Vagina (tissue), 2 donors: ENCODE measurements at places on chromosomes 3 and 15. TPM values are rescaled to one million over a fixed set of nuclear protein-coding genes. Genes with fewer than 3 reads are reported as not detected.
A peak's percentile ranks its signal among the peaks of the same experiment; 100 is the strongest.

- no peaks in the 10 kb centered on the region for H3K36me3 ChIP-seq
- no peaks in the 10 kb centered on the region for H3K4me1 ChIP-seq
- no peak for DNase-seq
- H3K4me3 ChIP-seq: no peak overlapping the region
- no peaks in the 10 kb centered on the region for H3K27me3 ChIP-seq
Observed at GRCh38 chr15:65632780-65633375, 11.1 kb downstream of the SLC24A1 start.

- H3K4me3 ChIP-seq: no peak overlapping the region
- no peak for DNase-seq
- H3K4me1 ChIP-seq: no peaks in the 10 kb centered on the region
- no peaks in the 10 kb centered on the region for H3K27me3 ChIP-seq
- H3K36me3 ChIP-seq: no peaks in the 10 kb centered on the region
- H3K27ac ChIP-seq: no peak overlapping the region
Observed at GRCh38 chr3:32340039-32340438, 51.6 kb upstream of the CMTM7 start.

GRCh38 chr15:27623560-27624305, 475.4 kb downstream of the OCA2 start:
- no peaks in the 10 kb centered on the region for H3K36me3 ChIP-seq
- no peak overlapping the region for H3K4me3 ChIP-seq
- DNase-seq: no peak
- no peak overlapping the region for H3K27ac ChIP-seq

DNA sequence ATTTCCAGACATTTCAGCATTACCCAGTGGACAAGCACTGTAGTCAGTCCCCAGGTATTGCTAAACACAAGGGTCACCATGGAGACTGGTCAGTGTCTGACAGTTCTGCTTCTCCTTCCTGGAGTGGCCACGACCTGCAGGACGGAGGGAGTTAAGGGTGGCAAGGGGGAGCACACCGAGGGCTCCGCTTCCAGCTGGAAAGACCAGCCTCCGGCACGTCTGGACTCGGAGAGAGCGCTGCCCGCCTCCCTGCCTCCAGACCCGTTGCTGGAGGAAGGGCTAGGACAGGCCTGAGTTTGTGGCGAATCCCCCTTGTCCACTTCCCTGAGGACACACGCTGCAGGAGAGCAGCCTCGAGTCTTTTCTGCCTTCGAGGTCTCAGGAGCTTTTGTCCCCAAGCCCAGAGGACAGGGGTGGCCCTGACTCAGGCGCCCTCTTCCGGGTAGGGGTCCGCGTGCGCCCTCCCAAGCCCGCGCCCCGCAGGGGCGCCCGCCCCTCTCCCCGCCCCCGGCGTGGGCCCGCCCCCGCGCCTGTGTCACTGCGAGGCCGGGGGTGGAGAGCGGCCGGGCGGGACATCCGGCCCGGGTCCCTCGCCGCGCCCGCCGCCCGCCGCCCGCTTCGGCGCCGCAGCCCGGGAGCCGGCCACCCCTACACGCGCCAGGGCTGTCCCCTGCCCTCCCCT, at the start of gene CHST14:
CHST14 (plus strand) TSS at position 562 of the 682 bp plus-strand sequence. CDS start 230 bp downstream, outside the sequence.
- H3K4me3 ChIP-seq: peak within 1 kb of the TSS; percentile 70
- DNase-seq: no peak
- H3K27ac ChIP-seq: peak within 1 kb of the TSS; percentile 89
- peaks cover 34% of the 10 kb centered on the region for H3K4me1 ChIP-seq
- H3K27me3 ChIP-seq: no peaks in the 10 kb centered on the region

DNA sequence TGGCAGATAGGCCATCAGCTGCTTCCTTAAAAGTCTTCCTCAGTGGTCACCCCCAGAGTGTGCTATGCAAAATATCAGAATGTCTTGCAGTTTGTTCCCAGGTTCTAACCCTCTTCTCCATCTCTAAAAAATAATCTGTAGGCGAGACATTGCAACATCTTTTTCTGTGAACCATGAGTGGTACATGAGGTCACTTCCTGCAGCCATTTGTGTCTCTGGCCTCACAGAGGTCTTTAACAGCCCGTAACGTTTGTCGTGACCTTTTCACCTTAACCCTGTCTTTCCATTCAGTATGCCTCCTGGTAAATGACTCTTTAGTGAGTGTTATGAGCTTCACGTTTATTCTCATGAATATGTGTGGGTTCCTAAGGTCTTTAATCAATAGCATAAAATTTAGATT, 145.4 kb downstream of the KLHL25 start:
- H3K36me3 ChIP-seq: peaks cover 24% of the 10 kb centered on the region
- DNase-seq: no peak
- peak overlapping the region; percentile 52 for H3K27ac ChIP-seq
- peaks cover 47% of the 10 kb centered on the region for H3K4me1 ChIP-seq
- no peaks in the 10 kb centered on the region for H3K27me3 ChIP-seq

- no peak overlapping the region for H3K4me3 ChIP-seq
- no peak overlapping the region for H3K27ac ChIP-seq
- H3K36me3 ChIP-seq: no peaks in the 10 kb centered on the region
- H3K4me1 ChIP-seq: no peaks in the 10 kb centered on the region
Observed at GRCh38 chr15:38547255-38547997, 17.2 kb downstream of the RASGRP1 start.

DNA sequence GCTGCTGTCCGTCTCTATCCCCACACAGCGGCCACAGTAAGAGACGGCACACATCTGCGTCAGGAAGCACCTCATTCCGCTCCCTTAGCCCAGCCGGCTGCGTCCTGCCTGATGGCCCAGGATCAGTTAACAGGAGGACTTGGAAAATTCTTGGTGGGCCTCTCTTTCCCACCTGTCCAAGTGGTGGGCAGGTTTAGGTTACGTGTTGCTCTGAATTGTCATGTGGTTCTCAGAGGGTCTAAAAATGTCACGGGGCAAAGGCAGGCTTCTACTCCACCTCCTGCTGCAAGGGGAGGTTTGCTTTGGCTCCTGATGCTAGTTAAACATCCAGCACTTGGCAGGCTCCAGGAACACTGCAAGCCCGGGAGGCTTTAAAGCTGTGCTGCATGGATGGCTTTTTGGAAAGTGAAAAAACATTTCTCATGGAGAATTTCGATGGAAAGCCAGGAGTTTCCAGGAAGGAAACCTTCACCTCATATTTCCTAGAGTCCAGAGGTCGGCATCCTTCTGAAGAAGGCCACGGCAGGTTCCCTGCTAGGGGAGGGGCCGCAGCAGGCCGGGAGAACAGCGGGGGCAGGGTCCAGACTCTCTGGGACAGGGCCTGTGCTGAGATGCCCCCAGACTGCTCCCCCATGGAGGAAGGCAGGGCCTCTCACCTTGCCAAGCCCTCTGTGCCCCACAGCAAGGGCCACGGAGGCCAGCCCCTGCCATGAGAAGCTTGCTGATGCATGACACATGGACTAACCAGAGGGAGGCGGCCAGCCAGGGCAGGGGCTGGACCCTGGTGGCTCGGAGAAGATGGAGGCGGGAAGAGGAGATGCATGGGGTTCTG, 10.8 kb downstream of the CTSH start:
- H3K27me3 ChIP-seq: no peaks in the 10 kb centered on the region
- H3K36me3 ChIP-seq: no peaks in the 10 kb centered on the region
- peak overlapping the region; percentile 51 for H3K27ac ChIP-seq
- DNase-seq: no peak
- peaks cover 57% of the 10 kb centered on the region for H3K4me1 ChIP-seq

GRCh38 chr3:59064276-59064675, 14.5 kb upstream of the CFAP20DC start:
- no peaks in the 10 kb centered on the region for H3K27me3 ChIP-seq
- H3K36me3 ChIP-seq: no peaks in the 10 kb centered on the region
- H3K27ac ChIP-seq: no peak overlapping the region
- no peak for DNase-seq

DNA sequence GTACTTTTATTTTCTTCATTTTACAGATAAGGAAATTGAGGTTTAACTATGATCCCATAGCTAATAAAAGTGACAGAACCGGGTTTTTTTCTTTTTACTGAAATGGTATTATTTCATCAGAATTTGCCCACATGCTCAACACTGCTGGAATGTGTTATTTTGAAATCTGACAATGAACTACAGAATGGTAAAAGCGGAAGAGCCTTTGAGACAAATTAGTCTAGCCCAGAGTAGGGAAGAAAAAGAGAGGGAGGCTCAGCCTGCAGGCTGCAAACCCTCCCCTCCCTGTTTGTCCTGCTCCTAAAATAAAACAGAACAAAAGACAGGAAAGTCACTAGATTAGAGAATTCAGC, 100.3 kb upstream of the LIPC start:
- peaks cover 34% of the 10 kb centered on the region for H3K4me1 ChIP-seq
- H3K4me3 ChIP-seq: no peak overlapping the region
- no peak for DNase-seq
- peak overlapping the region; percentile 68 for H3K27ac ChIP-seq
- no peaks in the 10 kb centered on the region for H3K36me3 ChIP-seq

DNA sequence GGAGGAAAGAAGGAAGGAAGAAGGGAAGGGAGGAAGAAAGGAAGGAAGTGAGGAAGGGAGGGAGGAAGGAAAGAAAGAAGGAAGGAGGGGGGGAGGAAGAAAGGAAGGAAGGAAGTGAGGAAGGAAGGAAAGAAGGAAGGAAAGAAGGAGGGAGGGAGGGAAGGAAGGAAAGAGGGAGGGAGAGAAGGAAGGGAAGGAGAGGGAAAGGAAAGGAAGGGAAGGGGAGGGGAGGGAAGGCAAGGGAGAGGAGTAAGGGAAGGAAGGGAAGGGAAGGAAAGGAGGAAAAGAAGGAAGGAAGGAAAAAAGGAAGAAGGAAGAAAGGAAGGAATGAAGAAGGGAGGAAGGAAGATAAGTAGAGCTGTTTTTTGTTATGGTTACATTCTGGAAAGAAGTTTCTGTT, 141.2 kb downstream of the LRRC3B start:
- no peak for DNase-seq
- no peaks in the 10 kb centered on the region for H3K27me3 ChIP-seq
- H3K4me1 ChIP-seq: no peaks in the 10 kb centered on the region

DNA sequence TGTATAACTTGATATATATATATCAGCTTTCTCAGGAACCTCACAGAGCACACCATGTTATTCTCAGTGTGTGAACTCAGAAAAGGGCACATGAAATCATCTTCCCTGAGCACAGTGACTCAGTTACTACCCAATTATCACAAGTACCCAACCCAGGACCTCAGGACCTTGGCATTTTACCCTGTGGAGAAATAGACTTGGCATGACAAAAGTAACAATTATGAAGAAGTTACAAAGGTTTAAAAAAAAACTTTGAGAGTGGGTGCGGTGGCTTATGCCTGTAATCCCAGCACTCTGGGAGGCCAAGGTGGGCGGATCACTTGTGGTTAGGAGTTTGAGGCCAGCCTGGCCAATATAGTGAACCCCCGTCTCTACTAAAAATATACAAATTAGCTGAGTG, 52.4 kb downstream of the ONECUT1 start:
- H3K4me3 ChIP-seq: no peak overlapping the region
- H3K4me1 ChIP-seq: no peaks in the 10 kb centered on the region
- no peak overlapping the region for H3K27ac ChIP-seq
- H3K36me3 ChIP-seq: no peaks in the 10 kb centered on the region

DNA sequence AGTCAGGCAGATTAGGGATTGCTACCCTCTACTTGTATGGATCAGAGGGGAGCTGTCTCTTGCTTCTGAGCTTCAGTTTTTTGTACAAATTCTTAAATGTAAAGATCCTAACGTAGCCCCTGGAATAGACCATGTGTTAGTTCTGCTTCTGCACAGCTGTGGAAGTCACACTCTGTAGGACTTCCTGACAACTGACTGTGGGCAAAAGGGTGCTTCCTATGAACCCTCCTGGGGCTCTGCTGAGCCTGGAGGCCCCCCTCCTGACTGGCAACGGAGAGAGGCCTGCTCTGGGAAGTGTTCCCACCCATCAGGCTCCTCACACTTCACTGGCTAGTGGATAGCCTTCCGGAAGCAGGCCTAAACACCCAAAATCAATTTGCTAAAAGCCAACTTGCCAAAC, 131.0 kb downstream of the RPLP1 start:
- H3K4me1 ChIP-seq: peaks cover 10% of the 10 kb centered on the region
- H3K27me3 ChIP-seq: no peaks in the 10 kb centered on the region
- no peaks in the 10 kb centered on the region for H3K36me3 ChIP-seq
- no peak overlapping the region for H3K27ac ChIP-seq

GRCh38 chr3:71104976-71105375, 478.6 kb downstream of the FOXP1 start:
- H3K4me3 ChIP-seq: no peak overlapping the region
- H3K4me1 ChIP-seq: peaks cover 70% of the 10 kb centered on the region
- no peaks in the 10 kb centered on the region for H3K36me3 ChIP-seq
- H3K27ac ChIP-seq: no peak overlapping the region
- DNase-seq: no peak

DNA sequence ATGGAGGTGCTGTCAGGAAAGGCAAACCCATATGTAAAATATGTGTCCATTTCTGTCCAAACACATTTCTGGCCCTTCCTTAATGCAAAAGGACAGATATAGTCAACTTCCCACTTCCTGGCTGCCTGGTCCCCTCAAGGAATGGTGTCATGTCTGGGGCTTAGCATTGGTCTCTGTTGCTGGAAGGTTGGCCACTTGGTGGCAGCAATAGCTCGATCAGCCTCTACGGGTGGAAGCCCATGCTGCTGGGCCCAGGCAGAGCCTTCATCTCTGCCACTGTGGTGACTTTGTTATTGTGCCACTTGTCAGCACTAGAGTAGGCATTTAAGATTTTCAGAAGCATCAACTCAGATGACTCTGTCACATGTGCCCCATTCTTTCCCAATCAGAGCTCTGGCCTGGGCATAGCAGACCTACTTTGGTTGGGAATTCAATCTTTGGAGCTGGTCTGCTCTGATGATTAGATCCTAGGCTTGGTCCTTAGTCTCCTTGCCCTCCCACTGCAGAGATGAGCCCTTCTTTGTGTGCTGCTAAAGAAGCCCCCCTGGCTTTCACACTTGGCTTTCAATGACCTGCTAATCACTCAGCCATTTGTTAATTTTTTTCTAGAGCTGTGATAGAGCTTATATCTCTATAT, 51.0 kb upstream of the SPSB4 start:
- no peak overlapping the region for H3K27ac ChIP-seq
- no peaks in the 10 kb centered on the region for H3K36me3 ChIP-seq
- H3K27me3 ChIP-seq: no peaks in the 10 kb centered on the region
- H3K4me1 ChIP-seq: no peaks in the 10 kb centered on the region
- H3K4me3 ChIP-seq: no peak overlapping the region
- no peak for DNase-seq

- H3K36me3 ChIP-seq: no peaks in the 10 kb centered on the region
- DNase-seq: no peak
- H3K4me1 ChIP-seq: peaks cover 43% of the 10 kb centered on the region
- H3K27me3 ChIP-seq: no peaks in the 10 kb centered on the region
- no peak overlapping the region for H3K4me3 ChIP-seq
Observed at GRCh38 chr15:90583471-90584252, 53.9 kb downstream of the CRTC3 start.

GNAT1 gene
- total RNA-seq: not detected

CRELD1 gene
- total RNA-seq: 27.0 TPM

FHIT gene
- total RNA-seq: 7.9 TPM

PTPRG gene
- 47.6 TPM for total RNA-seq

DYNLT2B gene
- 2.9 TPM for total RNA-seq
